CD4-positive, alpha-beta T cell treated with Interleukin-15 for 1 hour (primary cell): ENCODE measurements at places on chromosomes 11 and 22.

GRCh38 chr22:49951986-49952896, 8.3 kb upstream of the PIM3 start:
- no peak for DNase-seq

GRCh38 chr11:83823461-83824025, 537.4 kb upstream of the CCDC90B start:
- no peak for DNase-seq

- no peak for DNase-seq
Measured at GRCh38 chr11:2578929-2579270, 120.9 kb downstream of the KCNQ1OT1 start.

GRCh38 chr11:76523147-76523546, 78.3 kb downstream of the EMSY start:
- no peak for DNase-seq

GRCh38 chr11:14638561-14638960, 5.0 kb upstream of the PDE3B start:
- no peak for DNase-seq

DNA sequence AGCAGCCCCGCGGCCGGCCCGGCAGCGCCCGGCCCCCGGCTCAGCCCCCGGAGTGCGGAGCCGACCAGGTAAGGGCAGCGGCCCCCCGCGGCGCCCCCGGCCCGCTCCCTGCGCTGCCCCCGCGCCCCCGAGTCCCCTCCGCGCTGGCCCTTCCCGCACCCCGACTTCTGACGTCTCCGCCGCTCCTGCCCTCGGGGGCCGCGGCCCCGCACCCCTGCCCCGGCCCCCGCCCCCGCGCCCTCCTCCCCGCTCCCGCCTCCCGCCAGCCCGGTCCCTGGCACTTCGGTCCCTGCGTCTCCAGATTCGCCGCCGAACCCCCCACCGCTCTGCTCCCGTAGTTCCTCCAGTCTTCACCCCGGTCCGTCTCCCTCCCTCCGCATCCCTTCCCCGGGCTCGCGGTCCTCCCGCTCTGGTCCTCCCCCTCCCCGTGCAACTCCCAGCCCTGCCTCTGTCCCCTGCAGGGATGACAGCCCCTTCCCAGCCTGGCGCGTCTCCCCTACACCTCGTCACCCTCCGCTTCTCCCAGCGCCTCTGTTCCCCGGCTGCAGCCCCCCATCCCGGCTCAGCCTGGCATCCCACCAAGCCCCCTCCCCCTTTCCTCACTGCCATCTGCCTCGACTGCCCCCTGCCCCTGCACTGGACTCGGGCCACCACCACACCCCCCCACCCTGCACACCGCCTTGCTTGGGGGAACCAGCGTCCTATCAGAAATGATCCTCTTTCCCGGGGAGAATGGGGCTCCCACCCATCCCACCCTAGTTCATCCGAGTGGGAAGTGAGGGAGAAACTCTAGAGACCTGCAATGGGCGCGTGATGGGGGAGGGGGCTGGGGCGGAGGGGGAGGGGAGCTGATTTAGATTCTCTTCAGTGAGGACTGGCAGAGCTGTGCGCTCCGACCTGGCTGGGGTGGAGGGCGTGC, 531 bp downstream of the GRIK4 start:
- DNase-seq, result no peak

- DNase-seq, result no peak
Measured at GRCh38 chr11:44437122-44437521, 127.2 kb upstream of the ALX4 start.

- no peak for DNase-seq
Measured at GRCh38 chr22:24830205-24830979, 24.4 kb downstream of the SGSM1 start.

DNA sequence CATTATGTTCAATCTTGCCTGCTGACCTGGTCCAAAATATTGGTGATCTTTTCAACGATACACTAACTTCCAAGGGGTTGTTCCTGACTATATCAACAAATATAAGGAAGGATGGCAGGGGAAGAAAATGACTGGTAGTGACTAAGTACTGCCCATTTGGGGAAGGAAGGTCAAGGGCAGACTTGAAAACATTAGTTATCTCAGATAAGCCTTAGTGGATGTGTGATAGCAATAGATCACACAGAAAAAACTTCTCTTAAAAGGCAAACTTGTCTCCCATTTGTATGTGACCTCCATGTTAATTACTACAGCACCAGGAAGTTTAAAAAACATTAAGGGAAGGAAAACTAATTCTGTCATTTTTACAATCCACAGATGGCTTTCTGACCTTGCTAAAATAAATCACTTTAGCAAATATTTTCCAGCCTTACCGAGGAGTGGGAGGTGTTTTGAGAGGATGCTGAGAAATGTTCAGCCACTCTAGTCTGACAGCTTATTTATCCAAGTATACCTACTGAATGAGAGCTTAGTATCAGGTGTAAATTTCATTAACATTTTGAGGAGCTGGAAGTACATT, 88.2 kb upstream of the DDI1 start:
- DNase-seq, result no peak

GRCh38 chr11:66032957-66033735, 6.9 kb upstream of the CATSPER1 start:
- no peak for DNase-seq

- no peak for DNase-seq
Measured at GRCh38 chr11:110076371-110076965, 16.7 kb upstream of the ZC3H12C start.

GRCh38 chr11:36540998-36541397, 26.8 kb upstream of the RAG1 start:
- DNase-seq, result peak; percentile 24

DNA sequence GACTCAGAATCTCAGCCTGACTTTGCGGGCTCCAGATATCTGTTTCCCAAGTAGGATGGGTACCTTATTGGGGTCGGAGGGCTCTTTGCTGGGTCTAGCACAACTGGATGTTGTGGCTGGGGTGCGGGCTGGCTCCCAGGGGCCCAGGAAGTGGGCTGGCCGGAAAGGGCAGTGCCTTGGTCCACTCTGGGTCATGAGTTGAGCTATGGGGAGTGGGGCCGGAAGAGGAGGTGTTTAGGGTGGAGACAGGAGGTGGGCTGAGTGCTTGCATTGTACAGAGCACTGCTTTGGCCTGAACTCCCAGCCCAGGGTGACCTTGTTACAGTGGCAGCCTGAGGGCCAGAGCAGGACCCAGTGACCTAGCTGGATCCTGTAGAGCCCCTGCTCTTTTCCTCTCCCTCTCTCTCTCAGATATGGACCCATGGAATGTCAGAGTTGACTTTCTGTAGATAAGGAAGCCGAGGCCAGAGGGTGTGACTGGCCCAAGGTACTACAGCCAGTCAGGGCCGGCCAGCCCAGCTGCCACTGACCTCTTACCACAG, 13.2 kb downstream of the PHLDB1 start:
- no peak for DNase-seq

DNA sequence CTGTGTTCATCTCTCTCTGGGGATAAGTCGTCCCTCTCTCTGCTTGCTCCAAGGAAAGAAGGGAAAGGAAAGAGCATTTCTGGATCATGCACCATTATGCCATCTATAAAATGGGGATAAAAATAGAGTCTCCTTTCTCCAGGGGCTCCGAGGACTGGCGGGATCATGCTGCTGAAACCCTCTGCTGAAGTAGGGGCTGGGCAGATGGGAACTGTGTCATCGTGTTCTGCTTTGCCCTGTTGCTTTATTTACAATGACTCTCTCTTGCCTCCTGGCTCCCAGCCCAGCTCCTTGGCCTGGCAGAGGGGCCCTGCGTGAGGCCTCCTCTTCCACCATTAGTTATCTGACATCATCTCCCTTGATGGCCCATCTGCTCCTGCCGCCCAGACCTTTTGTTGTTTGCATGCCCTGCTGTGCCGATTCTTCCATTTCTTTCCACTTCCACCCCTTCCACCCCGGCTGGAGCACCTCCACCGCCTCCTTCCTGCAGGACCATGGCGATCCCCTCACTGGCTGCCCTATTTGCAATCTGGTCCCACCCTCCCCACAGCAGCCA, 200.9 kb downstream of the MYO18B start:
- DNase-seq, result no peak

DNA sequence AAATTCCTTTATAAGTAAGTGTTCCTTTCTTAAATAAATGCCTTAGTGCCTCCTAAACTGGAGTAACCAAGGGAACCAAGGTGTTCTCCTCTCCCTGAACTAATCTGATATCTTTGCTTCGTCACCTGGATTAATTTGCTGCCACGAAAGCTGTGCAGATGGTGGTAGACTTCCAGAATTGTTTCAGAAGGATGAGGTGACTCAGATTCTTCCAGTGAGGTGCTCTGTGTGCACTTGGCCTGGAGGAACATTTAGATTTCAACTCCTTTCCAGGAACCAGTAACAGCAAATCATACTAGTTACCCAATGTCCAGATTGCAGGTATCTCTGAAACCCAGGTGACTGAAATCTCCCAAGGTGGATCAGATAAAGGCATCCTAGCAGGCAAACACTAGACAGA, 181.9 kb downstream of the FAT3 start:
- DNase-seq, result no peak

- no peak for DNase-seq
Measured at GRCh38 chr22:48793949-48794348, 1033.7 kb downstream of the BRD1 start.

- DNase-seq, result no peak
Measured at GRCh38 chr11:73201249-73201648, 16.8 kb upstream of the P2RY2 start.

DNA sequence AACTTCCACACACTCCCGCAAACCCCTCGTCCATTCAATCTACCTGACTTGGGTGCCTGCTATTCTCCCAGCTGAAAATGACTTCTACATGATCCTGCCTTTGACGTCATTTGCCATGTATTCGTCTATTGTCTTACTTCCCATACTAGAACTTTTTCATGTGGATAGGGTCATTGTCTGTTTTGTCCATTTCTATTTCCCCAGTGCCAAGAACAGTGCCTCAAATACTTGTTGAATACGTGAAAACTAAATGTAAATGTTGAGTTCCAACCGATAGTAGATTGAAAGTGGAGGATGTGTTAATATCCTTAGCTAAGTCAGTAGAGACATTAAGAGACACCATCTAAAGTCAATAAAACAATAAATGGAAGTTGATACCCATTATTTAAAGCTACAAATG, 935 bp downstream of the TRIM68 start:
- DNase-seq, result no peak

DNA sequence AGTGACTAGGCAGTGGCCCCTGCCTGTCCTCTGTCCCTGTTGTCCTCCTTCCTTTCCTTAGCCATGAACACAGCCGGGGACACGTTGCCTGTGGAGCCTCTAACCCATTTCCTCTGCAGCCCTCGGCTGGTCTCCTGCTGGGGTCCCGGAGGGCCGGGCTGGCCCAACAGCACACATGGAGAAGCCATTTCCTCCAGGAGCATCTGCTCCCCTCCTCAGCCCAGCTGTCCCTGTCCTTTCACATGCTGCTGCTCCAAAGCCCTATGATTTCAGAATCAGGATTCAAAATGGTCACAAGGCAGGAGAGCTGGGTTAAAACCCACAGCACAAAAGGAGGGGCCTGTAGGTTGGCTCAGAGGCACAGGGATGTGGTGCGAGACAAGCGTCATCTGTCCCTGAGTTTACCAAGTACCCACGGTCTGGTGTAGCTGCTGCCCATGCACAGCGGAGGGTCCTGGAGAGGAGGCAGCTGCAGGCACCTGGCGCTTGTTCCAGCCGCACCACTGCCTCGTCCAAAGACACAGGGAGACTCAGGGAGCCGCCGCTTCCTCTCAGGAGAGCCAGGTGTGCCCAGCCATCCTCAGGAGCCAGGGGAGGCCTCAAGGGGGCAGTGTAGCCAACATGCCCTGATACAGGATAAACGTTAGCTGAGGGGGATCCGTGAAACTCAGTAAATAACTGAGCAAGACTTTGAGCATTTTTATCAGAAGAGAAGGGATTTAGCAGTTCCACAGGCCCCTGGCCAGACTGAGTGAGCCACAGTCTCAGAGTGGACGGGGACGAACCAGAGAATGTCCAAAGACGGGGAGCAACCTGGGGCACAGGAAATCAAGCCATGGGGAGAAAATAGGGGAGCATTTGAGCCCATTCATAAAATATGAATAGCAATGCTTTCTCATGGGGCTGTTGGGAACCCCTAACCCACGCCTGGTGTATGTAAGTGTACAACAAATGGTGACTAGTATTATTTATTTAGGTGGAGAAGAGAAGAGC, 3.9 kb upstream of the VSIG10L2 start:
- DNase-seq, result no peak

GRCh38 chr11:64430645-64431044, 71.7 kb downstream of the RPS6KA4 start:
- no peak for DNase-seq
